ENCODE measurements at places on chromosomes 16 and 17.

DNA sequence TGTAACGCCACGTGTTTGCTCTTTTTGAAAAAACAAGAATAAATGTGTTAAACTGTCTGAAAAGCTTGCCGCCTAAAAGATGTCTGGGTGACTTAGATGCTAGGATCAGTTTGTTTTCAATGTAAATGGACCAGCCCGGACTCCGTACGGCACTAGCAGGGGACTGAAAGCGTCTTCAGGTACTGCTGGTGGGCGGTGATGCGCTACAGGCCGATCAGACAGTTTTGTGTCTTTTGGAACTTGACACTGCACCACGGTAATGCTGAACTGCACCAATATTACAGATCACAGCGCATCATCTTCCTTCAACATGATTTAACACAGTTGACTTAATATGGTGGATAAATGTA is 727 bp upstream of the MBTPS1 start:
- no peak for DNase-seq

DNA sequence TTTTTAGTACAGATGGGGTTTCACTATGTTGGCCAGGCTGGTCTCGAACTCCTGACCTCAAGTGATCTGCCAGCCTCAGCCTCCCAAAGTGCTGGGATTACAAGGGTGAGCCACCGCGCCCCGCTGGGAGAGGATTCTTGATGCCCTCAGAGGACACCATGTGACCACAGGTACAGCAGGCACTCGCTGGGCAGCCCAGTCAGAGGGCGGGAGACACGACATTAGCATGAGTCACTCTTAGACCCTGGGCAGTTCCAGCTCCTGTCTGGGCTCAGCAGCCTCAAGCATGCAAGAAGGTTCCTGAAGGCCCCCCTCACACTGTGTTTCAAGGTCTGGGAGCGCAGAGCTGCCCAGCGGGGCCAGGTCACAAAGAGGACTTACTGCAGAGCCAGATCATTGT is 11.9 kb downstream of the STAC2 start:
- no peak for DNase-seq

DNA sequence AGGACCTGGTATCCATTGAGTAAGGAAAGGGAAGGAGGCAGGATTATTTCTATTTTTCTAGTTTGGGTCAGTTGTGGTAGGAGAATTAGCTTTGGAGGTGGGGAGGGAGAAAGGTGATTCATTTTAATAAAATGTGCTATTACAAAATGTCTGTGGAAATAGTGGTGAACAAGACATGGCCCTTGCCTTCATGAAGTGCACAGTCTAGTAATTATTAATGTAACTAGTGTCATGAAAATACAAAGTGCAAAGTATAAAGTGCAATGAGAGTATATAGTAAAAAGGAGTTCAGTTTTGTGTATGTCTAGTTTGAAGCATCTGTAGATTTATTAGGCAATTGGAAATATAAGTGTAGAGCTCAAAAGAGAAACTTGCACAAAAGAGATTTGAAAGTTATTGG is 11.9 kb downstream of the NFATC3 start:
- DNase-seq: no peak

- no peak for DNase-seq
Measured at GRCh38 chr17:79104898-79105600, 30.4 kb downstream of the ENGASE start.

- DNase-seq: no peak
Measured at GRCh38 chr16:82668094-82668493, 41.3 kb downstream of the CDH13 start.

DNA sequence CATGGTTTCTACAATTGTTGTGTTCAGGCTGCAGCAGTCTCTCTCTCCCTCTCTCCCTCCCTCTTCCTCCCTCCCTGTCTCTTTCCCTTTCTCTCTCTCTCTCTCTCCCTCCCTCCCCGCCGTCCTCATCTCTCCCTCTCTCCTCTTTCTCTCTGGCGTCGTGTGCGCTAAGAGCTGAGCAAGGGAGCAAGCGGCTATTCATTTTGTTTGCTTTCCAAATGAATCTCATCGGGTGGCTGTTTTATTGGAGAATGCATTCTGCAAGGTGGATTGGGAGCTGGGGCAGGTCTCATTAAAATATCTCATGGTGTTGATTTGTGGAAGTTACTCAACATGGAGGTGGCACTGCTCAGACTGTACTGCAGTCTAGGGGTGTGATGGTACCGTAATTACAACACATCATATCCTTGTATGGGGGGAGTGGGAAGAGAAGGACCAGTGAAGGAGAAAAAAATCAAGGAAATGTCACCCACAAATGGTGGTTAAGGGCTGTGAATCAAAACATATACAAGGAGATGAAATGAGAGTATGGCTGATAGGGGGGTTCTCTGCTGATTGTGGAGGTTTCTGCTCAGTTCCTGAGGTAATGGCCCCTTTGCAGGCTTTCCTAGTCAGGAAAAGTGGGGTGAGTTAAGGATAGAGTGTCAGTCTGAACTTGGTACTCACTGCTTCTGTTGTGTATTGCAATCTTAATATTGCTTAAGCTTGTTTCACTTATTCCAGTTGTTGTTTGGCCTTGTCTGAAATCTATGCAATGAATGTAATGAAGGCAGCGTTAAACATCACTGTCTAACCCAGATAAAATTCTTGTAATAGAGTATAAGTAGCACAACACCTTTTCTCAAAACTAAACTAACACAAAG is 2.7 kb downstream of the MSL1 start:
- DNase-seq: peak; percentile 3

DNA sequence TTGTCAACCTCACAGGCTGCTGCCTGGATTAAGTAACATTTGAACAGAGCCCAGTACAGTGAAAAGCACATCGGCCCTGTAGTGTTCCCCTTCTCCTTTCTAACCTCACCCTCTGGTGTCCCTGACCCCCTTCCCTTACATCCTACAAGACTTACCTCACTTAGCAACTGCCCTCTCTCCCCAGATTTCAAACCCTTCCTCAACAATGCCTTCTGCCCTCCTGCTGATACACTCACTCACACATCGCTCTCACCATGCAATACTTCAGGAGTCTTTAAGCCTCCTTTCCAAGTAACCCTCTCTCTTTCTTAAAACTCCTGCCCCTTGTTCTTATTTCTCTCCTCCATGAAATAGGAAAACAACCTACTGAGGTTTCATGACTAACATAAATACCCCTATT is 17.8 kb downstream of the ZZEF1 start:
- no peak for DNase-seq

GRCh38 chr17:27491713-27492190 is 35.5 kb downstream of the KSR1 start:
- no peak for DNase-seq

Measured in NCI-H1105 (cell line).